ENCODE measurements at places on chromosomes 13 and 19.

GRCh38 chr13:44296856-44297255 lies 76.8 kb upstream of the SERP2 start:
- DNase-seq: no peak

- no peak for DNase-seq
Observed at GRCh38 chr13:36275190-36276002, 22.2 kb downstream of the CCDC169 start.

- no peak for DNase-seq
Observed at GRCh38 chr19:1101337-1101698, 2.5 kb upstream of the GPX4 start.

- DNase-seq: peak; percentile 5
Observed at GRCh38 chr19:52941941-52942385, 18.7 kb upstream of the ZNF888 start.

DNA sequence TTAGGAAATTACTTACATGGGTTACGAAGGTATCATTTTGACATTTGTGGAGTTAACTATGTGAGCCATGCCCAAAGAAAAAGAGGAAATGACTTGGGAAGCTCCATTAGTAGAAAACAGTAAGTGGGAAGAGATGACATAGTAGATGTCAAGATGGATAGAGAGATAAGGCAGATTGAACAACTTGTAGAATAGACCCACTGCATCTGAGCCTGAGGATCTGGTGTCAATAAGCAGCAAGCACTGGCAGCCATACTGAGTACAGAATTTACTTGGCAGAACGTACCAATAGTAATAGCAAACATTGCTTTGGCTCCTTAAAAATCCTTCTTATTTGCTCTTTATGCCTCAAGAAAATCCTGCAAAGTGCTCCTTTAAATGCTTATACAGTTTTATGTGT lies 203.8 kb downstream of the GPC6 start:
- DNase-seq: no peak

GRCh38 chr13:32309312-32310133 lies 5.6 kb downstream of the ZAR1L start:
- no peak for DNase-seq

- DNase-seq: no peak
Observed at GRCh38 chr13:81473366-81473899, 1132.5 kb upstream of the SPRY2 start.

GRCh38 chr19:45115809-45116615 lies 23.0 kb downstream of the PPP1R37 start:
- DNase-seq: no peak

GRCh38 chr13:48401480-48401879 lies 11.4 kb downstream of the LPAR6 start:
- DNase-seq: no peak

DNA sequence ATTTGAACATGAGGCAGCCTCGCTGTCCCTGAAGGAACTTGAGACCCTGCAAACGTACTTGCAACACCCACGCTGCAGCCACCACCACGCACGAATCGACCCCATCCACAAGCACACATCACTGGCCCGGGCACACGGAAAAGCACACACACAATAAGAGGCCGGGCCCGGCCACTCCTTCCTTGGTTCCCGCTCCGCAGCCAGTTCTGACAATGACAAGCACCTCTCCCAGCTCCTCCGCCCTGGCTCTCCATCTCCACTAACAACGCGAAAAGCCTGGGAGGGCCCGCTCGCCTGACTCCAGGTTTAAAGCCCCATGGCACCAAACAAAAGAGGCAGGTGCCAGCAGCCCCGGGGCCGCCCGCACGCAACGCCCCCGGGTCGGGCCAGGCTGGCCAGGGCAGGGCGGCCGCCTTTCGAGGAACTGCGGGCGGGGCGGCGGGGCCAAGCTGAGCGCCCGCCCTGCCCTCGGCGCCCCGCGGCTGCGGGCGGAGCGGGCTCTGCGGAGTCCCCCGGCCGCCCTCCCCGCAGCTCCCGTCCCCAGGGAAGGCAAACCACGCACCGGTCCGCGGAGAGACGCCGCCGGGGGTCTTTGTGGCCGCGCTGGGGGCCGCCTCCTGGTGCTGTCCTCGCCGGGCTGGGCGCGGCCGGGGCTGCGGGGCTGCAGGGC lies 495 bp downstream of the DCLK1 start:
- no peak for DNase-seq

Measured in germinal center (tissue), 1 donor.